Activated naive CD8-positive, alpha-beta T cell treated with anti-CD3 and anti-CD28 coated beads, Interleukin-2, amount 50 U/mL, for 16 hours (primary cell): ENCODE measurements at places on chromosomes 11 and 22.

DNA sequence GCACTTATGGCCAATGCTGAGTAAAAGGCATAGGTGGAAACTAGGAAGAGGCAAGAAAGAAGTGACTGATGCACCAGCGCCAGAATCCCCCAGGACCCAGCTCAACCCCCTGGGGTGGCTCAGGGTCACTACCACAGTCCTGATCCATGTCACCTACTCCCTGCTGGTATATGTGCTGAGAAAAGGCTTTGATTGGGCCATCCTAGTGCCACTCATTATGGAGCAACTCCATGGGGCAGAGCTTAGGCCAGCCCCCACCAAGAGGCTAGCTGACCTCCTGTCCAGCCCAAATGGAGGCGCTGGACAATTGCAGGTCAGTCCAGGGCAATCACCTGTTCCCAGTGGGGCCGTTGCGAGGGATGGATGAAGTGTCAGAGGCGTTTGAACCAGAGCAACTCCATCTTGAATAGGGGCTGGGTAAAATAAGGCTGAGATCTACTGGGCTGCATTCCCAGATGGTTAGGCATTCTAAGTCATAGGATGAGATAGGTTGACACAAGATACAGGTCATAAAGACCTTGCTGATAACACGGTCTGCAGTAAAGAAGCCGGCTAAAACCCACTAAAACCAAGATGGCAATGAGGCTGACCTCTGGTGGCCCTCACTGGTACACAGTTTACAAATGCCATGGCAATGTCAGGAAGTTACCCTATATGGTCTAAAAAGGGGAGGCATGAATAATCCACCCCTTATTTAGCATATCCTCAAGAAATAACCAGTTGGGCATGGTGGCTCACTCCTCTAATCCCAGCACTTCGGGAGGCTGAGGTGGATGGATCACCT lies 20.6 kb upstream of the DAGLA start:
- DNase-seq: no peak

DNA sequence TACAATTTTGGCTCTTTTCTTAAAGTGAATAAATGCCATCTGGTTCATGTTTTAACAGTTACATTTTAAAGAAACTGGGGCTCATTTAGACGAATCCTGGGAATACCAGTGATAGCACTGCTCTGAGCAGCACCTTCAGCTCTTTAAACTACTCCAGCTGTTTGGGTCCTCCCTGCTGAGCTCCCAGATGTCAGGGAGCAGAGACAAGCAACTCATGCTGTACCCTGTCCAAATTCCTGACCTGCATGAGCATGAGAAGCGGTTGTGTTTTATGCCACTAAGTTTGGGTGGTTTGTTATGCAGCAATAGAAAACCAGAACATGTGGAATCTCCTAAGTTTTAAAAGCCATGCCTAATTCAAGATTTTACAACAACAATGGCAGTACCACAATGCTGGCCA lies 90.0 kb downstream of the FDX1 start:
- no peak for DNase-seq

- no peak for DNase-seq
Observed at GRCh38 chr11:8527939-8528338, 66.1 kb downstream of the STK33 start.

- DNase-seq: no peak
Observed at GRCh38 chr11:98871690-98872089, 149.1 kb upstream of the CNTN5 start.

DNA sequence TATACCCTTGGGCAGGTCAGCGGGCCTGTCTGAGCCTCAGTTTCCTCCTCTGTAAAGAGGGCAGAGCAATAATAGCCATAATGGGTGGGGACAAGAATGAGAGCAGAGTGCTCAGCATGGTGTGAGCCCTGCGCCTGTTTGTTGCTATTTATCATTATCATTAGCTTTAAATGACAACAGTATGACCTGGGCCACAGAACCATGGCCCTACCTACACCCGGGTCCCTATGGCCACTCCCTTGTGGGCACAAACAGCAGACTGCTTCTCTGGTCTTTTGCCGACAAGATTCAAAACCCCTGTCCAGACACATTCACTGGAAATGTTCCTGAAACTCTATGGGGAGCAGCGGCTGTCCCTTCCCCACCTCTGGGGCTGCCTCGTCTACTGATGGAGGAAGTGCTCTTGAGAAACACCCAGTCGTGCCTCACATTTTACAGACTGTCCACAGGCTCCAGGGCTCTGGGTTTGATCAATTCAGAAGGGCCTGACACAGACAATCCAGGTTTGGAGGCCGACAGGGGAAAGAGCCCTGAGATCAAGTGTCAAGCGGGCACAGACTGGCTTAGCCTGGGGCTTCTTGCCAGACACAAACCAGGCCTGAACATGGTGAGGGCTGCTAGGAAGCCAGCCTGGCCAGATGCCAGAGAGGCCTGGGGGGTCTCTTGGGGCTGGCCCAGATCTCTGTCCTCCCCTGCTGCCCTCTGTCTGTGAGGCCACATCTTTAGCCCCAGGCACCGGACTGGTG lies 112.5 kb upstream of the CD82 start:
- no peak for DNase-seq
